Islet precursor cell (in vitro differentiated cells): ENCODE measurements at places on chromosomes 4 and X.

GRCh38 chr4:20995015-20995414 is 294.8 kb downstream of the PACRGL start:
- no peak for DNase-seq

DNA sequence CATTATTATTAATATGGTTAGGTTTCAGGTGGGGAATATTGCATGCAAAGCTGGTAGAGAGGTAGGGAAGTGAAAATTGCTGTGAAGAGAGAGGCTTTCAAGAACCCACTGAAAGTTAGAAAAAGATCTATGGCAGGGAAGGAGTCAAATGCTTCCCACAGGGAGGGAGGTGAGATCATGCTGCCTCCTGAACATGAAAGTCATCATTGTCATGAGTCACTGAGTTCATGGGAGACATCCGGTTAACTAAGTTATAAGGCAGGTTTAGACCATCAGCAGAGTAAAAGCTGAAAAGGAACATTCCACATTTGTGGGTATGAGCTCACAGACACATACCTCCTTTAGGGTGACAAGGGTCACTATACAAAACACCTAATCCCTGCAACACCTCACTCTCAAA is 16.2 kb downstream of the GATB start:
- DNase-seq, result peak; percentile 86

GRCh38 chr4:19193274-19193981 is 1058.3 kb upstream of the SLIT2 start:
- DNase-seq, result no peak

GRCh38 chrX:45323387-45323786 is 122.7 kb upstream of the DIPK2B start:
- DNase-seq, result no peak

DNA sequence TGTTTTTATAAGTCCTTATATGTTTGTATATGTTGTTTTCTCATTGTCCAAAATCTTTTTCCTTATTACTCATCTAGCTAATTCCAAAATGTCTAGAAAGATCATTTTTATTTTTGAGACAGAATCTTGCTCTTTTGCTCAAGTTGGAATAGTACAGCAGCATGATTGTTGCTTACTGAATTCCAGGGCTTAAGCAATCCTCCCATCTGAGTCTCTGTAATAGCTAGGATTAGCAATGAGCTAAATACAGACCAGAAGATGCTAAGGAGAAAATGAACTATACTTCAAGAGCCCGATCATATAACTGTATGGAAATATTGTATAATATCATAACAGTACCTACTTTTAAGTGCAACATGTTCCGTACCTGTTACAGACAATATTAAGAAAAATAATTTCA is 1027.0 kb downstream of the STIM2 start:
- DNase-seq, result no peak

- DNase-seq, result peak; percentile 62
Observed at GRCh38 chr4:83108101-83108861, 6.2 kb downstream of the PLAC8 start.

DNA sequence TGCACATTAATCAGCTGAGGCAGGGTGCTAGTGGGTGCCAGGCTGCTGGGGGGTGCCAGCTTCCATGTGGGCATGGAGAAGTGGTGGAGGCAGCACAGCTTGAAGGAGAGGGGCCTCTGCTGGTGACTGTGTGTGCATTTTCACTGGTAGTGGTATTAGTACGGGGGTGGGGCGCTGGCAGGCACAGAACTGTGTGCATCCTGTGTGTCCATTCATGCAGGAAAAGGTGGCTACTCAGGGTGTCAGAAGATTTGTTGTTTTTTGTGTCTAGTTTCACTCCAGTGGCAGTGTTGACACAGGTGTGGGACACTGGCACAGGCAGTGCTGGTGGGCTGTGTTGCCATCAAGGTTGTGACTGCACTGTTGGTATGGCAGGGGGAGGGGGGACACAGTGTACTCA is 1303.6 kb downstream of the FAM133A start:
- no peak for DNase-seq

DNA sequence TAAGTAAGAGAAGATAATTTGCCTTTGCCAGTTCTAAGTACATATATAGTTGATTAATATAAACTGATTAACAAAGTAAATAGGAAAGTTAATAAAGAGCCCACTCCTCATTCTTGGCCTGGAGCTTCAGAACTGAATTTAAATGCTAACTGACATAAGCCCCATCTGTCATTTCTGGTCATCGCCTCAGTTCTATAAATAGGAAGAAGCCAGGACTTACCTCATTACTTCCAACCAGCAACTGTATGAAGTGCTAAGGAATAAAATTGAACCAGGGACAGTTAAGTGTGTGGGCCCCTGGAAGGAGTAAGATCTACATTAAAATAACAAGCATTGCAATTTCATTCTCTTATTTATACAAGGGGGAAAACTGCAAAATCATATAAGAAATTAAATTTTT is 52.0 kb upstream of the PDLIM5 start:
- no peak for DNase-seq

GRCh38 chrX:134969726-134970125 is 21.1 kb upstream of the SMIM10 start:
- DNase-seq, result no peak

- no peak for DNase-seq
Observed at GRCh38 chr4:160403081-160403480, 1300.2 kb downstream of the RAPGEF2 start.

- no peak for DNase-seq
Observed at GRCh38 chr4:178070163-178070562, 627.9 kb upstream of the AGA start.

GRCh38 chr4:144906181-144906925 is 191.6 kb downstream of the ANAPC10 start:
- peak; percentile 59 for DNase-seq

DNA sequence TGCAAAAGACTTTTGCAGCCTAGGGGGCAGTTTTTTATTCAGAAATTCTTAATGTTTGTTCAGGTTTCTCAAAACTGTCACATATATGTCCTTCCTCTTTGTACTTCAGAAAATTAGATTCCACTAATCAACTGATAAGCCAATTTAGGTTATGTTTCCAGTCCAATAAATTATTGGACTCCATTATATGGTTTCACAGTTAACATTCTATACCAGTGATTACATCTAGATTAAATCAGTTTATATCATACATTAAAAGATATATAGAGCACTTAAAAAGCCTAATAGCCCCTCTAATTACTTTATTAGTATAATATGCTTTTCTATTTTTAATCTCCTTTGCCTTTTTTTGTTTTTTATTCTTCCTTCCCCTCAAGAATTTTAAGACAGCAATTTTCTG is 434.1 kb downstream of the INPP4B start:
- no peak for DNase-seq

DNA sequence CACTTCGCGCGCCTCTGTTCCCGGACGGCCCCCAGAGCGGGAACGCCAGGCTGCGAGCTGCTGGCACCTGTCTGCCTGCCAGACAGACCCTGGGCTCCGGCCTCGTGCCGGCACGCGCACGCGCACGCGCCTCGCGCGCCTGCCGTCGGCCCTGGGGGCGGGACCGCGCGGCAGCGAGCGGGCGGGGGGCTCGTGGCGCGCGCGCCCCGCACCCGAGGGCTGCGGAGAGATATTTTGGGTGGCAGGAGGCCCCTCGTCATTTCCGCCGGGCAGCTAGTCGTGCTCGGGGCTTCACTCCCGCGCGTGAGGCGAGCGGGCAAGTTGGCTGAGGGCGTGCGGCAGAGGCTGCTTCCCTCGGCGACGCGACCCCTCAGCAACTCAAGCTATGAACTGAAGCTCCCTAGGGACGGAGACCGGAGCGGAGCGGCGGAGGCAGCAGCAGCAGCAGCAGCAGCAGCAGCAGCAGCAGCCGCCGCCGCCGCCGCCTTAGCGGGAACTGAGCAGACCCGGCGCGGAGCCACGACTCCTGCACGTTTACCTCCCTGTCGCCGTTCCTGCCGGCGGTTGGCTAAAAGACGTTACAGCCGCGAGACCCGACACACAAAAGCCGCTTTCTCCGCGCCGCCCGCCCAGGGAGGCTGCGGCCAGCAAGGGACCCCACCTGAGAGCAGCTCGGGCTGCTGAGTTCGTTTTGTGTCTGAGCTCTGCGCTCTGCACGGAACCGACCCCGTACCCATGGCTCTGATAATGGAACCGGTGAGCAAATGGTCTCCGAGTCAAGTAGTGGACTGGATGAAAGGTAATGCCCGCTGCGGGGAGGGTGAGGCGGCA is at the start of gene CNKSR2:
CNKSR2 (plus strand) TSS at position 256 of the 831 bp plus-strand sequence; CDS start at position 736, 480 bp downstream.
- DNase-seq, result peak; percentile 87

DNA sequence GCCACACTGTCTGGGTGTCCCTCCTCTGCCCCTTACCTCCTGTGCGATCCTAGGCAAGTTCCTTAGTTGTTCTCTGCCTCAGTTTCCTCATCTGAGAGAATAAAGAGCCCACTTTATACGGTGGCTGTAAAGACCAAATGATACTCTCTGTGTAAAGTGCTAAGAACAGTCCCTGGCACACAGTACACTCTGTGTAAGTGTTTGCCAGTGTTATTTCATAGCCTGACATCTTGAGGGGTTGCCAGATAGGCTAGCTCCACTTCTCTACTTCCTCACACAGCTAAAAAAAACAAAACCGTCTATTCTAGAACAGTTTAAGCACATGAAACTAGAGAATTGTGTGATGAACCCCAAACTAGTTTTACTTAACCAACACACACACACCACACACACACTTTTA is 17.1 kb downstream of the SPON2 start:
- no peak for DNase-seq

GRCh38 chr4:130074096-130074495 is 978.1 kb downstream of the C4orf33 start:
- DNase-seq, result no peak

GRCh38 chr4:2487632-2488031 is 18.7 kb downstream of the RNF4 start:
- no peak for DNase-seq

DNA sequence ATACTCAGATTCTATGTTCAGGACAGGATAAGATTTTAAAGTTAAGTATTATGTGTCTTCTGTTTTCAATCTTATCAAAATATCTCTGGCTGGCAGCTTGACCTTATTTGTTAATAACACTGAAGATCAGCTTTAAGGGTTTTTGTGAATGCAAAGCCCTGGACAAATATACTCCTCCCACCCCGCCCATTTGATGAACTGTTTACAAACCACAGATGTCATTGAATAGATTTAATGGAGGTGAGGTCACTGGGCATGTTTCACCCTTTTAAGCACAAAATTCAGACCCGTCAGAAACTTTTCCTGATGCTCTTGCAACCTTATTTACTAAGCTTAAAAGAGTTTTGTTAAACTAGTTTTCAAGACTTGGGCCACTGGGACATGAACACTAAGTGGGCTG is 10.1 kb upstream of the CXCL8 start:
- no peak for DNase-seq

- no peak for DNase-seq
Observed at GRCh38 chr4:108483650-108484049, 136.7 kb upstream of the RPL34 start.

- no peak for DNase-seq
Observed at GRCh38 chr4:151105454-151106032, 6.1 kb downstream of the RPS3A start.

GRCh38 chrX:55758033-55758432 is 40.5 kb downstream of the RRAGB start:
- DNase-seq, result no peak

- DNase-seq, result no peak
Observed at GRCh38 chrX:68725756-68726365, 78.4 kb downstream of the STARD8 start.

- DNase-seq, result no peak
Observed at GRCh38 chr4:168884251-168885124, 125.6 kb downstream of the CBR4 start.

- peak; percentile 60 for DNase-seq
Observed at GRCh38 chr4:5399790-5400421, 308.5 kb downstream of the EVC2 start.

- no peak for DNase-seq
Observed at GRCh38 chr4:101756181-101756580, 34.3 kb upstream of the BANK1 start.

- no peak for DNase-seq
Observed at GRCh38 chrX:43586830-43587229, 69.3 kb upstream of the MAOA start.

- no peak for DNase-seq
Observed at GRCh38 chr4:28226962-28227361, 1366.3 kb downstream of the STIM2 start.

- peak; percentile 57 for DNase-seq
Observed at GRCh38 chr4:23373261-23373660, 516.6 kb downstream of the PPARGC1A start.

DNA sequence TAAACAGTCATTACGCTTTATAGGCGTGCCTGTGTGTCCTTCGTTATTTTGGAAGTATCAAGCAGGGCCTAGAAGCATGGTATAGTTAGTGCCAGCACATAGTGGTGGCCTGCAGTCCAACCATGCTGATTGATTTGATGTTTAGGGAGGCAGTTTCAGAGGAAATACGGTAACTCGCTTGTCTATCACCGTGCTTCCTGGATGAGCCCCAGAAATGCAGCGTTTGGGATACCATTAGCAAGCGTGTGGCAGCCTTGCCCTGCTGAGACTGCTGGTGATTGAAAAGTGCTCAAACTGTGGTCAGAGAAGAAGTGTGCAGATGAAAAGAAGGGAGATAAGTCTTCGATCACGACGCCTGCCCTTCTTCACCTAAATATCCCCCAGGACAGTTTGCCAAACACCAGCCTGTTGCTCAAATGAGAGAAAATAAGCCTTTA is 158.4 kb downstream of the CHIC2 start:
- DNase-seq, result peak; percentile 64

- peak; percentile 32 for DNase-seq
Observed at GRCh38 chrX:1443496-1444075, 9.1 kb downstream of the ASMTL start.

DNA sequence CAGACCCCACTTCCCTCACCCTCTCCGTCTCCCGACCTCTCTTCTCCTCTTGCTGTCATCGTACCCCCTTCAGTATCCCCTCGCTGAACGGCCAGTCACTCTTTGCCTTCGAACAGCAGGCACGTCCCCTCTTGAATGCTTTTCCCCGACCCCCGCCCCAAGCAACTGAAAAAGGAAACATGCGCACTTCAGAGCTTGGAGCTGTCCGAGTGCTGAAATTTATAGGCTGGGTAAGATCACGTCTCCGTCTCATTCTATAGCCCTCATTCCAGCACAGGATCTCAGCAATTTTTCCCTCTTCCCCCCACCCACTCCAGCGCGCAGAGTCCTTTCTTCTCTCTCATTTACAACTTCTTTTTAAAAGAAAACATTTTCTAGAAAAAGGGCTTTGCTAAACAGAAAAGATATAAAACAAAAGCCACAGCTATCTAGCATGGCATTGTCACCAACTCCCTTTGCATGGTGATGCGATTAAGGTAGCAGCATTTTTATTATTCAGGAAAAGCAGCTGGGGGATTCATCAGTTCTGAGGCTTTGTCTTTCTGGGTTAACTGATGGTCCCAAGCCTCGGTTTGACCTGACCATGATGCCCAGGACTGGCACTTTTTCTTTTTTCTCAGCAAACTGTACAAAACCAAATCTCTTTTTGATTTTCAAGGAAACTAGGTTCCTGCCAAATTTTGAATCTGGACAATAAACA is at the start of gene GLRA2:
GLRA2 (plus strand) TSS at position 247 of the 700 bp plus-strand sequence. CDS start 522 bp downstream, outside the sequence.
- DNase-seq, result peak; percentile 58

DNA sequence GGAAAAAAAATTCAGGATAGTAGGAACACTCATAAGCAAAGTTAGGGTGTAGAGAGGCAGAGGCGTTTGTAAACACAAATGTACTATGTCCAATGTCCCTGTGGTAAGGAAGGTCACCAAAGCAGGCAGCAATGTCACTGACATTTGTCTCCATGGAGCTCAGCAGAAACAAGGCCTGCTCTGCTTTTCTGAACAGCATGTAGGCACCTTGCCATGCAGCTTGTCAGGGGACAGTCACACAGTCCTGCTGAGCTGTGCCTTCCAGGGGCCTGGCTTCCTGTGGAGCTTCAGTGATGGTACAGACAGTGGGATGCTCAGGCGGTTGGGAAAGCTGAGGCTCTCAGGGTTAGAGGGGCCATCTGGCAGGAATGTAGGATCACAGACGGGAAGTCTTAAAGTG is 74.5 kb upstream of the HS3ST1 start:
- no peak for DNase-seq
